Sciatic nerve (tissue), 2 donors: ENCODE measurements at places on chromosomes 12 and 14. TPM values are rescaled to one million over a fixed set of nuclear protein-coding genes. Genes with fewer than 3 reads are reported as not detected.
A peak's percentile ranks its signal among the peaks of the same experiment; 100 is the strongest.

The BORCS5 gene
- 35.8 TPM for total RNA-seq

GRCh38 chr14:20001863-20002262, at the start of gene OR4Q2:
TSS of gene OR4Q2 (plus strand) at chr14:20002163.
- DNase-seq, result no peak

The CLEC6A gene
- not detected for total RNA-seq

The OTX2 gene
- total RNA-seq, result not detected

DNA sequence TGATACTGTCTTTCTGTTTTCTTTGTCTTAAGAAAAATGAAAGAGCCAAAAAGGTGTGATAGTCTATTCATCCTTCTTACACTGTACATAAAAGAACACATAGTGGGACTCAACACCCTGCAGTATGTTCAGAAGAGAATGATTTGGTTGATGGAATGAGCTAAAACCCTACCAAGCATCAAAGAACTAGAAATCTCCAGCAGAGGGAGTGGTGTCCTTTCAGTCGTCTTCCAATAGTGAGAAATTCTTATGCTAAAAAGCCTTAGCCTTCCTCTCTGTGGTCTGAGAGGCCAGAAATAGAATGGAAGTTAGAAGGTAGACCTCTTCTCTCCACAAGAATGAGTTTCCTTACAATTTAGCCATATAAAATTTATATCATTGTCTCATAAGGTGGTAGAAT, 393.4 kb upstream of the SEL1L start:
- DNase-seq, result no peak

DNA sequence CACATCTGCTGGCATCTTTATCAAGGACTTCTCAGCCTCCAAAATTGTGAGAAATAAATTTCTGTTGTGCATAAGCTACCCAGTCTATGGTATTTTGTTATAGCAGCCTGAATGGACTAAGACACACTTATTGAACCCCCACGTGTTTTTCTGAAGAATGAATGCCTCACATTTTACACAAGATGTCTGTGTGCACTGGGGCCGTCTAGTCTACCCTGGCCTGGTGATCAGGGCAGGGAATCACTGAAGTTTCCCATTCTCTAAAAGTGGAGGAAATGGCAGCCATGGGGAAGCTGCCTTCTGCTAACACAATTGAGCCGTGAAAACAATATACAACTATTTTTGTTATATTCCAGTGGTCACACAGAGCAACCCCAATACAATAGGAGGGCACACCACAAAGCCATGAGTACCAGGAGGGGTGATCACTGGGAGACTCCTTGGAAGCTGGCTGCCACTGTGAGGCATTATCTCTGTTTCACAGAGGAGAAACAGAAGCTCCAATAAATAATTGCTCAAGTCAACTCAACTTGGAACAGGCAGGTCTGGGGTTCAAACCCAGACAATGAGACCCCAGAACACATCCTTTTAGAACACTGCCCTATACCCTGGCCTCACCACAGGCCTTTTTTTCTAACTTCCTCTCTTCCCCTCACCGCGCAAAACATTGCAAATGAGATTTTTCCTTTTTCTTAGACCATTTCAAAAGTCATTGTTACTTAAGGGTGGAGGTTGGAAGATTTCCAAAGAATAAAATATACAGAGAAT, 18.3 kb upstream of the LTA4H start:
- DNase-seq, result no peak

The FOXG1 gene
- 0.09 TPM for total RNA-seq

GRCh38 chr14:83556746-83557453, 1973.0 kb upstream of the FLRT2 start:
- DNase-seq, result no peak

The E2F7 gene
- total RNA-seq, result 0.27 TPM

The CARMIL3 gene
- total RNA-seq, result 0.58 TPM

The WSCD2 gene
- total RNA-seq, result 33.0 TPM

- DNase-seq, result no peak
These were observed 211.8 kb downstream of the PCNX1 start for GRCh38 chr14:71119075-71119474.

GRCh38 chr12:53552361-53553327, 45.4 kb upstream of the NPFF start:
- DNase-seq, result no peak

DNA sequence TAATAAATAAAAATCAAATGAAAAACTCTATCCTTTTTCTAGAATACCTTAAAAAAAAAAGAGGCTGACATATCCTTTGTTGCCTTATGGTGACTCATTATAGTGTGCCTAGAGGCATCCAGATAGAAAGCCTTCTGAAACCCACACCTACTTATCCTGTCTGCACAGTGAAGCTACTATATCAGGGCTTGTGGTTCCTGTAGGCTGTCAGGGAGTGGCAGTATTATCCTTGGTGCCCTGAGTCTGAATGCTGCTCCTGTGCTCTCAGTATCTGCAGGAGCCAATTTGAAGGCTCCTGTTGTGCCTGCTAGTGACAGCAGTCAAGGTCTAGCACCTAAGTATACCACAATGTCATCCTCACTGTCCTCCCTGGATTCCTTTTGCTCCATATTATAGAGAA, 168.4 kb upstream of the AVPR1A start:
- DNase-seq, result no peak

DNA sequence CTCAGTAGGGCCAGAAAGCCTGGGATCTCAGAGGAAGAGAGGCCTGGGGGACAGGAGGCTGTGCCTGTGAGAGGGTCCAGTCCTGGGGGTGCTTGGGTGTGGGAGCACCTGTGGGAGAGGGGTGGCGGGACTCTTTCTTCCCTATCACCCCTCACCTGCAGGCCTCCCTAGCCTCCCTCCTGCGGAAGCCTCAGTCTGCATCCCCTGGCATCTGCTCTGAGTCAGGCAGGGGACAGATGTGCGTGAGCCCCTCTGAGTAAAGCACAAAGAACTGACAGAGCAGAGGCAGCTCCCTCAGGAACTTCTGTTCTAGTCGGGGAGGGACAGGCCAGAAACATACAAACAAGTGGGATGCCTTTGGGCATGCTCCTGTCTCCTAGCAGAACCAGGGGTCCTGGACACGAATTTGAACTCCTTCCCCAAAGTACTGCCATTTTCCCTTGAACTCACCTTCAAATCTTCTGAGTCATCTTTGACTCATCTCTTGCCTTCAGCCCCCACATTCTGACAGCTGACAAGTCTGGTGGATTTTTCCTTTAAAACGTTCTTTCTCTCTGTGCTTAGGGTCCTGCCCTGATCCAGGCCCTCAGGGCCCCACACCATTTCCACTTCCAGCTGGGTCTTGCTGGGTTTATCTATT, 8.5 kb upstream of the HSP90AA1 start:
- no peak for DNase-seq

- DNase-seq, result no peak
These were observed 425.3 kb upstream of the FBXO33 start for GRCh38 chr14:39857376-39858055.

DNA sequence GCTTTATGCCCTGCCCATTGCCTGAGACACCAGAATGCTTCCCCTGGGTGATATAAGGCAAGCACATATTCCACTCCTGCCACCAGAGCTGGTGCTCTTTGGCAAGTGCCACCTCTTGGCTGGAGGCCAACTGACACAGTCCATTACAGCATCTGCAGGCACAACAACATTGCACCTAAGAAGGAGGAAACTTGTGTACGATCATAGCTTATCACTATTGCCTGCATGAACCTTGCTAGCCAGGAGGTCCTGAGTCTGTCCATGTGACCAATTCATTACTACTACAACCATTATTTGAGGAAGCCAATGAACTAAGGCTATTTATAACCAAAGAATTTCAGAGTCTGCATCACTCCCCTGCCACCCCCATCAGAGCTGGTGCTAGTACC, 119.8 kb upstream of the SCAF11 start:
- DNase-seq, result peak; percentile 58

The SLC6A13 gene
- total RNA-seq, result 0.85 TPM

GRCh38 chr12:111154147-111154834, 214.6 kb downstream of the PHETA1 start:
- DNase-seq, result no peak

The JKAMP gene
- 37.8 TPM for total RNA-seq

GRCh38 chr12:120453977-120454376, 7.7 kb downstream of the GATC start:
- DNase-seq, result no peak
